ENCODE measurements at places on chromosomes 13 and 19.

DNA sequence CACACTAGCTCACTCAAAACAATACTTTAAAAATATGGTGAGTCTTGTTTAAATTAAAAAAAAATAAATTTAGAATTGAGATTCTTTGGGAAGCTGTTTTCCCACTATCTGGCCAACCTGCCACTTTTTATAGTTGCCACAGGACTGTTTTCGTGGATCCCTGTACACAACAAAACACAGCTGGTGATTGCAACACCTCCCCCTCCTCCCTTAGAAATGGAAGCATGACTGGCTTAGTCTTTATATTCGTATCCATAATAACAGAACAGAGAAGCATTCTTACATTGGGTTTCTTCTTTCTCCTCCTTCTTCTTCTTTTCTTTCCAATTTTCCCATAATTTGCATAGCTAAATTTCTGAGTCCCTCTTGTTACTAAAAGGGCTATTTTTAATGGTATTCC lies 79.5 kb upstream of the GJB6 start:
- no peak for DNase-seq

DNA sequence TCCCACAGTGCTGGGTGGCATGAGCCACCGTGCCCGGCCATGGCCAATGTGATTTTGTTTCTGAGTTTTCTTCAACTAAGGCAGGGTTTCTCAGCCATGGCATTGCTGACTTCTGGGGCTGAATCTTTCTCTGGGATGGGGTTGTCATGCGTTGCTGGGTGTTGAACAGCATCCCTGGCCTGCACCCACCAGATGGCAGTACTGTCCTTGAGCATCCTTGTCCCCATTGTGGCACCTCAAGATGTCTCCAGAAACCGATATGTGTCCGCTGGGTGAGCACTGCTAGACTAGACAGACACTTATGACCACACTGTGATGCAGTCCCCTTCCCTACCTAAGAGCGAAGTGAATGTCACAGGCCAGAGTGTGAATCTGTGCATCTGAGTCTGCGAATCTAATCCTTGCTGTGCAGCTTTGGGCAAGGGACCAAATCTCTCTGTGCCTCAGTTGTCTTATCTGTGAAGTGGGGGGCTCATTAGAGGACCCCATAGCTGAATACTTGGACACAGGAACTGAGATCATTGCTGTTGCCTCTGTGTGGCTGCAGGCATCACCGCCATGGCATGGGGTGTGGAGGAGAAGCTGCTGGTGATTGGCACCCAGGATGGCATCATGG lies 50.3 kb upstream of the SIN3B start:
- DNase-seq, result peak; percentile 10

GRCh38 chr13:110499621-110500281 lies 61.8 kb downstream of the RAB20 start:
- no peak for DNase-seq

DNA sequence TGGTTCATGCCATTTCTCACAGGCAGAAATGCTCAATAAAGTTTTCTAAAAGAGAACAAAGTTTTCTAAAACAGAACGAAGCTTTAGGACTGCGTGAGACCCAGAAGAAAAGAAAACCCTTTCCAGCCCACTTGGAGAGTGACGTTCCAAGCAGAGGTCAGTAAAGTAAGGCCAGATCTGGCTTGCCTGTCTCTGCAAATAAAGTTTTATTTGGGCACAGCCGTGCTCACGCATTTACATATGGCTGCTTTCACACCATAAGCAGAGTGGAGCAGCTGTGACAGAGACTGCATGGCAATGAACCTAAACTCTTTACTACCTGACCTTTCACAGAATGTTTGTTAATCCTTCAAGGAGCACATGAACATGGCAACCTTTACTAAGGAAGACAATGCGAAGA lies 23.6 kb downstream of the IRS2 start:
- DNase-seq, result no peak

- DNase-seq, result no peak
These were observed 2.2 kb downstream of the DMPK start for GRCh38 chr19:45780146-45780447.

- no peak for DNase-seq
These were observed 113.3 kb upstream of the SPRY2 start for GRCh38 chr13:80454245-80454644.

- no peak for DNase-seq
These were observed 250.3 kb upstream of the ATXN8OS start for GRCh38 chr13:69857183-69857821.

- no peak for DNase-seq
These were observed 24.9 kb downstream of the NFILZ start for GRCh38 chr19:8655340-8655709.

Measured in T follicular helper cell (primary cell).